ENCODE measurements at places on chromosomes 12 and 14.

DNA sequence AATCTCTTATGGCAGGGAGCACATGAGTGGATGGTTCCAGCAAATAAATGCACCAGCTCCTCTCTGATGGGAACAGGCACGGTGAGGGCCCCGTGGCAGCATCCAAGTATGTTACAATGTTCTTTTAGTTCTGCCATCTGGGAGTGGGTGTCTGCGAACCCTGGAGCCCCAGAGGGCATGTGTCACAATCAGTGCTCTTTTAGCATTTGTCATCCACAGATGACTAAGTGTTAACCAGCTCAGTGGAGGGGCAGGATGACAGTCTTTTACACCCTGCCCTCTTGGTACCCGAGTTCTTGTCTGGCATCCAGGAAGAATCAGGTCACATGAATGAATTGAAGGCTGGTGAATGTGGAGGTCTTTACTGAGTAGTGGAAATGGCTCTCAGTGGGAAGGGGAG lies 560.4 kb upstream of the FLRT2 start:
- no peak for DNase-seq

GRCh38 chr12:1559676-1560091 lies 34.7 kb downstream of the FBXL14 start:
- no peak for DNase-seq

DNA sequence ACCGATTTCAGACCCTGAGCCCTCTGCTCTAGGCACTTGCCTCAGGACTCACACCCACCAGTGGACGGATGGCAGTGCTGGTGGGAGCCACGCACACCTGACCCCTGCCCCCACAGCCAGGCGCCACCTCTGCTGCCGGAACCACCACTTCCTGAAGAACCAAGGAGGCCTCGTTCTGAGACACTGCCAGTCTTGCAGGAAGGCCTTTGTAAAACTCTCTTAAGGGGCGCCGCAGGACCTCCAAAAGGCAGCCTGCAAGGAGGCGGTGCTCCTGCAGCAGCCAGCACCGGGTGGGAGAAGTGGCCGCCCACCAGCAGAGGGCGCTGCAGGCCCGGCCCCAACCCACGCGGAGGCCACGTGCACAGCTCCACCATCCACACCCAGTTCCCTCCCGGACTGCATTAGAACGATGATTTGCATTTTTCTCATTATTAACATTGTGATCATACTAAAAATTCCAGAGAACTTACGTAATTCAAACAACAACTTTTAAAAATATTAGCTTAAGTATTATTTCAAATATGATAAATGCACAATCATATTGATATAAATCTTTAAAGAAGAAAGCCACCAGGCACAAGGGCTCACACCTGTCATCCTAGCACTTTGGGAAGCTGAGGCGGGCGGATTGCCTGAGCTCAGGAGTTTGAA lies 12.8 kb downstream of the STX2 start:
- DNase-seq = peak; percentile 61

GRCh38 chr12:129145381-129145780 lies 292.1 kb downstream of the GLT1D1 start:
- no peak for DNase-seq

DNA sequence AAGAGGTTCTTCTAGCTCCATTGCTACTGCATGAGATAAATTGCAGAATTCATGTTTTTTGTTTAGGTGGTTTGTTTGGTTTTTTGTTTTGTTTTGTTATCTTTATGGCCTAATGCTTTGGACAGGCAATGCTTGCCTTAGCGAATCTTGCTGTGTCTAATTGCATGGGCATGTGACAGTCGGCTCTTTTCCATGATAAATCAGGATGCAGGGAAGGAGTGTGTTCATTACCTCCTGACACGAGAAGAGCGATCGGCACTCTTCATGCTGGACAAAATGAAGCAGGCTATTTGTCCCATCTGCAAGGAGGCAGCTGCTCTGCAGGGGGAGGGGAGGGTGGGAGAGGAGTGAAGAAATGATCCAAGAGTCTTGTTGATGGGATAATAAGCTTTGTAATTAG lies 6.5 kb downstream of the CCDC60 start:
- no peak for DNase-seq

- no peak for DNase-seq
Observed at GRCh38 chr14:23362200-23362599, 2.8 kb downstream of the EFS start.

DNA sequence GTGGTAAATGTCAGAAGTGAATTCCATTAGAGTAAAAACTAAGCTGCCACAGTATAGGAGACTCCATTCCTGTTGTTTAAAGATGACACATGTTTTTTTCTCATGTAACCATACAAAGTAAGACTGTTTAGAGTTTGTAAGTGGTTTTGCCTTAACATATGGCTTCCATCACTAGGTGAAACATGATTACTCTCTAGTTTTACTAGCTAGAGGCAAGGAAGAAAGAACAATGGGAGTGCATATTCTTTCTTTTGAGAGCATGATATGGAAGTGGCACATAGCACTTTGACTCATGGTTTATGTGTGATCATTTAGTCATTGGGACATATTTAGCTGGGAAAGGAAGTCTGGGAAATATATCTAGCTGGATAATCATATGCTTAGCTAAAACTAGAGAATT lies 7.7 kb downstream of the ATF7IP start:
- no peak for DNase-seq

DNA sequence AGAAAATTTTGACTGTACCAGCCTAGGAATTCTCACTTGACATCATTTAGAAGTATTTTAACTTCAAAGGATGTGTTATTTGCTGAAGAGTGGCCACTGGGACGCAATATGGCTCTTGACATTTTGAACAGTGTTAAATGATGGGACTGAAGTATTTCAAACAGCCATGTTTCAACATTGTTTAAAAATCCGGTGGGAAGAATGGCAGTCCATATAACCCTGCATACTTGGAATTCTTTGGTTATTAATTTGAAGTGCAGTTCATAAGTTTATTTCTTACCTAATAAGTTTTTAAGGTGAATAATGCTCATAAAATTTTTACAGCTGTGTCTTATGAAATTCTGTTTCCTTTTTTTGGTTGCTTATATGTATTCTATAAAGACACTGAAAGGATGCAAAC lies 8.3 kb downstream of the TMTC2 start:
- DNase-seq = no peak

DNA sequence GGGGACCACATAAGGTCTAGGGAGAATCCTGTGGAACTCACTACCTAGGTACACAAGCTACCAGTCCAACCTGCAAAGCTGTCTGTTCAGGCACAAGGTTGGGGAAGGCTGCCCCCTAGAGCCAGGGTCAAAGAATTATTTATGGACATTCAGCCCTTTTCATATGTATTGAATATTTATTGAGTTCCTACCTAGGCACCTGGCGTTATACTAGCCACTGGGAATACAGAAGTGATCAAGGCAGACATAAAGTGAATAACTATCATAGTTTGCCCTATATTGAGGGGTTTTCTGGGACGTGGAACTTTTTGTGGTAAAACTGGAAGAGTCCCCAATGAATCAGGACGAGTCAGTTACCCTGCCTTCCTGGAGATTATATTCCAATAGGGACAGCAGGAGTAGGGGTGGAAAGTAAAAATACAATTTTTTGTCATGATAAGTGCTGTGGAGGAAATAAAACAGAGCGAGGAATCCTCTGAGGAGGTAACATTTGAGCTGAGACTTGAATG lies 5.8 kb upstream of the SLC48A1 start:
- no peak for DNase-seq

- DNase-seq = no peak
Observed at GRCh38 chr14:95392841-95393240, 73.1 kb upstream of the CLMN start.

DNA sequence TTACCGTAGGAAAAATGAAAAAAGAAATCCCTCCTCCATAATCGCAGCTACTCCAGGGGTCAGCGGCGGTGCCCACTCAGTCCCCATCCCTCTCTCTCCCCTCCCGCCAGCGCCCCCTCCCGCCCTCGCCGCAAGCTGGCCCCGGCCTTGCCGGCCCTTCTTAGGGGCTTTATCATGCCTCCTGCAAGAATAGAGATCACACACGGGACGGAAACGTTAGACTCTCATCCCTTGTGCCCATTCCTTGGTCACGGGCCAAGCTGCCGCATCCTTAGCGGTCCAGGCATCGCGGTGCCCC lies 692 bp upstream of the COX14 start:
- DNase-seq = no peak

DNA sequence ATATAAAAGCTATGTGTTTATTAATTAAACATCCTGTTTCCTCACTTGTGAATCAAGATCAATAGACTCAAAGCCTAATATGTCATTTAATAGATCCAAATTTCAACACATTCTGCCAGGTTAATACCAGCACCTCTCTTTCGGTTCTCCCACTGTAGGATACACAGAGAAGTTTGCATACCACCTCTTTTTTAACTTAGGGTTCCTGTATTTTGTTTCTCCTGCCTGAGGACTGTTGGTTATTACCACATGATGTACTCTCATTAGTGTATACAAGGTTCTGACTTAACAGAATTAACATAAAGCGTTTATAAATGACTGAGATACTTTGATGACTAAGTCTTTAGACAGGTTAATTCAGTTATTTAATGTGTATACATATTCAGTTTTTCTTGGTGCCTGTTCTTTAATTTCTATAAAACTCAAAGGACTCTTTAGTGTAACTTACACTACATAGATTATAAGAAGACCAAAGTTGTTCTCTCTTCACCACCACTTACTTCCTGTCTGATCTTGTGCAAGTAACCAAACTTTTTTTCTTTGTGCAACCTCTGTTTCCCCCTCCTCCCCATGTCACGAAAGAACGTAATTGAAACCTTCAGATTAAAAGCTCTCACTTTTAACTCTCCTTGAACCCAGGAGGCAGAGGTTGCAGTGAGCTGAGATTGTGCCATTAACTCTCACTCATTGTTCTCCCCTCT lies 89.8 kb upstream of the DNM1L start:
- DNase-seq = no peak

DNA sequence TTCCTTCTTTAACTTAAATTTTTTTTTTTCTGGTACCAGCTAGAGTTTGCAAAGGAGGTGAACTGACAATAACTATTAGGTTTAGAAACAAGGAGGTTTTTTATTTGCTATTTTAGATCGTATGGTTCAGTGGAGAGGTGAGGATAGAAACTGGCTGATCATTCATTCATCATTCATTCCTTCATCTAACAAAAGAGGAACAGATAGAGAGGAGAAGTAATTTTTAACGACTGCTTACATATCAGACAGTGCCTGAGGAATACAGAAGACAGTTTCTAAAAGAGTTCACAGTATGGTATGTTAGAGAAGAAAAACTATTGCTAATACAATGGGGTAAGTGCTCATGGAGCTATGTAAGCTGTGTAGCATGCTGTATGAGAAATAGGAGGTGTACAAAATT lies 111.1 kb downstream of the ERC1 start:
- no peak for DNase-seq

GRCh38 chr12:1644534-1645438 lies 15.8 kb downstream of the WNT5B start:
- peak; percentile 69 for DNase-seq

GRCh38 chr12:19932413-19932812 lies 435.9 kb upstream of the PDE3A start:
- DNase-seq = no peak

GRCh38 chr14:28596391-28596790 lies 170.2 kb upstream of the FOXG1 start:
- DNase-seq = no peak

DNA sequence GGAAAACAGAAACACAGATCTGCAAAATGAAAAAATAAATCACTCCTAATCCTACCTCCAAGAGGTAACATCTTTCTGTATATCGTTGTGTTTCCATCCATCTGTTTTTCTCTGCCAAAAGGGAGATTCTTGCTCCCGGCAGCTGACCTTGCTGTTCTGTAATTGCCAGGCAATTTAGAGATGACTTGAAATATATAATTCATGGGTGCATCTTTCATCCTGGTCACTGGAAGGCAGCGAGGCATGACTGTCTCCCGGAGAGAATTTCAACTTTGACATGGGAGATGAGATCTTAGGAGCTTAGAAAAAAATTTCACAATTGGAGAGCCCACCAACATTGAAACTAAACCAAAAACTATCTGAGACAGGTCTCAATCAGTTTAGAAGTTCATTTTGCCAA lies 53.0 kb downstream of the WSCD2 start:
- no peak for DNase-seq

GRCh38 chr12:126915309-126915708 lies 1351.7 kb upstream of the TMEM132C start:
- no peak for DNase-seq

DNA sequence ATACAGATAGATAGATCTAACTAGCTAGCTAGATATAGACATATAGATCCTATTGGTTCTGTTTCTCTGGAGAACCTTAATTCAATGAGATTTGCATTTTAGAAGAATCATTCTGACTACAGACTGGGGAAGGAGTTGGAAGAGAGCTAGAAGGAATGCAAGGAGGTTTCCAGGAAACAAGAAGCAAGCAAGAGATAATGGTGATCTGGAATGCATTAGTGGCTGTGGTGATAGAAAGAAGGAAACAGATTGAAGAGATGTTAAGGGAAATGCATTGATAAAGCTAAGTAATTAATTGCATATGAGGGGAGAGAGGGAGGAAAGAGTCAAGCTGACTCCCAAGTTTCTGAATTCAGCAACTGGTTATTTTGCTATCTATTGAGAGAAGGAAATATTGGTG lies 42.7 kb downstream of the DBX2 start:
- DNase-seq = no peak

DNA sequence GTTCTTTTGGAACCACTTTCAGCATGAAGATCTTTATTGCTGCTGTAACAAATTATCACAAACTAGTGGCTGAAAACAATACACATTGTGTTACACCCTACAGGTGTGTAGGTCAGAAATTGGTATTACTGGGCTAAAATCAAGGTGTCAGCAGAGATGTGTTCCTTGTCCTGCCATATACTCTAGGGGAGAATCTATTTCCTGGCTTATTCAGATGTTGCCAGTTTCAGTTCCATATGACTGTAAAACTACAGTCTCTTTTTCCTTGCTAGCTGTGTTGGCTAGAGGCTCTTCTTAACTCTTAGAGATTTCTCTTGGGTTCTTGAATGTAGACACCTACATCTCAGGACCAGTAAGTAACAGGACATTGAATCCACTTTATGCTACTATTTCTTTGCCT lies 215.6 kb upstream of the PPFIA2 start:
- no peak for DNase-seq

DNA sequence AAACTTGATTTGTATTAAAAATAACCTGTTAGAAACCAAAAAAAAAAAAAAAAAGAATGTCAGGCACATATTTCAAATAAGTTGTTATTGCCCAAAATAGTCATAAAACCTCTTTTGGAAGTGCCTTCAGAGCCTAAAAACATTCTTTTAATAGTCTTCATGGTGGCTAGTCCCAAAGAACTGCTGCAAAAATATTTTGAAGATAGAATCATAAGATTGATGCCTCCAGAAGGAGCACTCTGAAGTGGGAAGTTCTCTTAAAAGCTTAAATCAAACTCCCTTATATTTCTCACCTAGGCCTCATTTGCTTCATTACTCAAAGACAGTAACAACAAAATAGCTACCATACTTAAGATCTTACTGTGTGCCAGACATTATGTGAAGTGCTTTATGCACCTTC lies 27.2 kb upstream of the NT5DC3 start:
- no peak for DNase-seq

All from NCI-H526 (cell line).